ENCODE measurements at places on chromosomes 12 and 14.

DNA sequence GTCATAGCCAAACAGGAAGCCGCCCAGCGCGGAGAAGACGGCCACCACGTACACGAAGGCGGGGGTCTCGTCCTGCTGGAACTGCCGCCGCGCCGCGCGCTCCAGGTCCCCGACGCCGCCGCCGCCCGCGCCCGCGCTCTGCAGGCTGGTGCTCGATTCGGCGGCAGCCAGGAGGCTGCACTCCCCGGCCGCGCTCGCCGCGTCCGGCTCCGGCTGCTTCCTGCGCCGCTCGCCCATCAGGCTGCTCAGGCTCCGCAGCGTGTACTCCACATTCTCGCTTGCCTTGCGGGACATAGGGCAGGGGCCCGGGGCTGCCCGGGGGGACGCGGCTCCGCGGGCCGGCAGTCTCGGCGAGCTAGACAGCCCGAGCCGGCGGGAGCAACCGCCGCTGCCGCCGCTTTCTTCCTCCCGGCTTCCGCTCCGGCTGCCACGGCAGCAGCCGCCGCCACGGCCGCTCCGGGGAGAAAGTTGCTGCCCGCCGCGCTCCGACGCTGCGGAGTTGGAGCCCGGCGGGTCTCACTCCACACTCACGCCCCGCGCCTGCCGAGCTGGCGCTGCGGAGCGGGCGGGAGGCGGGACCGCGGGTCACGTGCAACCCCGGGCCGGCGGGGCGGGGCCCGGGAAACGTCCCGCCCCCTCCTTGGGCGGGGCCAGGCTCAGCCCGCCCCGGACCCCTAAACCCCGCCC lies at the start of gene SLC2A13:
Gene SLC2A13 (minus strand): TSS at position 567 of the 687 bp plus-strand sequence. CDS start 273 bp downstream, at position 294.
- peak; percentile 77 for DNase-seq

GRCh38 chr12:13499008-13499407 lies 302.5 kb downstream of the EMP1 start:
- no peak for DNase-seq

GRCh38 chr14:69151458-69152180 lies 1.3 kb downstream of the DCAF5 start:
- DNase-seq = peak; percentile 77

DNA sequence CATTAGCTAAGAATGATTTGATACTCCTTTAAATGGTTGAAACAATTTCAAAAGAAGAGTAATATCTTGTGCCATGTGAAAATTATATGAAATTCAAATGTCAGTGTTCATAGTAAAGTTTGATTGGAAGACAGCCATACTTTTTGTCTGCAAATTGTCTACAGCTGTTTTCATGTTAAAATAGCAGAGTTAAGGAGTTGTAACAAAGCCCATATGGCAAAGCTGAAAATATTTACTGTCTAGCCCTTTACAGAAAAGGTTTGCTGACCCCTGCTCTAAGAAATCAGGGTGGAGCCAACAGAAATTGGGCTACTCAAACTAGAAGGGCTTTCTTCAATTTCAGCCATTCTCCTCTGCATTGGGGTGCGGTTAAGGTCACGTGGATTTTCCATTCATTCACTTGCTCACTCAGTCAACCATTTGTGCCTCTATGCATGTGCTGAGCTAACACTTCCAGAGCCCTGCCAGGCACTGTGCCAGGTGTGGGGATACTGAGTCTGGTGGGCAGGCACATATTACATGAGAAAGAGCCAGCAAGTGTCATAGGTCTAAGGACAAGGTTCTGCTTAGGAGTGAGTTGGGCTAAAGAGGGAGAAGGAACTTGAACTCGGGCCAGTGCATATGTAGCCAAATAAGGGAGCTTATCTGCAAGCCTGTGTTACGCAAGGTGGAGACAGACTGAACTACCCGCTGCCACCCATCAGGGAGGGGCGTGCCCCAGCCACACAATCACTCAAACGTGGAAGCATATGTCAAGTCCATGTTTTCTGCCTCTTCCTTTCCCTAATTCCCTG lies 139.8 kb upstream of the NOS1 start:
- DNase-seq = peak; percentile 18

DNA sequence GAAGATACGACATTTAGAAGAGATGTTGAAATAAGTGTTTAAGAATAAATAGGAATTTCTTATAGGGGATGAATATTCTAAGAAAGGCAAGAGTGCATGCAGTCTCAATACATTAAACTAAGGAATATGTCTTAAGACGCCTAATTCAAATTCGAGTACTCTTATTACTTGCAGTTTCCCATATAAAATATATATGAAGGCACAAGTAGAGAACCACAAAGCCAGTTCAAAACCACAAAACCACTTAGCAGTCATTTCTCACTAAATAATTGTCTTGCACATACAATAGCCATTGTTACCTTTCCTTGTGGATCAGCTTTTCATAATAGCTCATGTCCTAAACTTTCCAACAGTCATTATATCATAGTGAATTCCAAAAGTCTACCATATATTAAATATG lies 91.0 kb upstream of the MON2 start:
- no peak for DNase-seq

DNA sequence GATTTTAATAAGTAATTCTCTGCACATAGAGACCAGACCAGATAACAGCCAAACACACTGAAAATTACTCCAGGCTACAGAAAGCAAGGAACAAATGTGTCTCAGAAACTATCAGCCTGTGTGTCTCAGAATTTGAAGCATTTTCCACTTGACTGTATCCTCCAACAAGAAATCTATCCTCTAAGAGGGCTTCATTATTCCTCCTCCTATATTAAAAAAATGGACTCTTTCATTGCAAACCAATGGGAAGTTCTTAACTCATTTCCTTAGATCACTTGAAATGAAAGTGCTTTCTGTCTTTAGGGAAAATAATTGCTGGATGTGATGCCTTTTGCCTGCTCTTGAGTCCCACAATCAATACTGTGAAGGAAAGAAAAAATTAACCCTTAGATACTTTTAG lies 2.3 kb downstream of the ST8SIA1 start:
- DNase-seq = no peak

- no peak for DNase-seq
Observed at GRCh38 chr12:8678661-8679111, 16.1 kb upstream of the MFAP5 start.

GRCh38 chr14:94599656-94600004 lies 12.6 kb upstream of the SERPINA3 start:
- no peak for DNase-seq

DNA sequence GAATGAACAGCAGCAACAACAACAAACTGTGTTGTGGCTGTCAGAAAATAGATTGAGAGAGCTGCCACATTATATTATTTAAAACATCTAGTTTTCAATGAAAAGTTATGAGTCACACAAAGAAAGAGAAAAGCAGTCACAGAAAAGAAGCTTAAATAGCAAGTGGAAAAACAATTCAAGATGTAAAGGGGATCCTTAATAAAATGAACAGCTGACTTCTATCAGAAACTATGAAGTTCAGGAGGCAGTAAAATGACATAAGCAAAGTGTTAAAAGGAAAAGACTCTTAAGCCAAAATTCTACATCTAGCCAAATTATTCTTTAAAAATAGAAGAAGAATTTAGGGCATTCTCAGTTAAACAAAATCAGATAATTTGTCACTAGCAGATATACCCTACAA lies 5.6 kb downstream of the CLEC14A start:
- DNase-seq = no peak

- DNase-seq = no peak
Observed at GRCh38 chr14:69741055-69741454, 25.9 kb upstream of the SRSF5 start.

- no peak for DNase-seq
Observed at GRCh38 chr12:54031480-54031879, 1.4 kb upstream of the HOXC5 start.

DNA sequence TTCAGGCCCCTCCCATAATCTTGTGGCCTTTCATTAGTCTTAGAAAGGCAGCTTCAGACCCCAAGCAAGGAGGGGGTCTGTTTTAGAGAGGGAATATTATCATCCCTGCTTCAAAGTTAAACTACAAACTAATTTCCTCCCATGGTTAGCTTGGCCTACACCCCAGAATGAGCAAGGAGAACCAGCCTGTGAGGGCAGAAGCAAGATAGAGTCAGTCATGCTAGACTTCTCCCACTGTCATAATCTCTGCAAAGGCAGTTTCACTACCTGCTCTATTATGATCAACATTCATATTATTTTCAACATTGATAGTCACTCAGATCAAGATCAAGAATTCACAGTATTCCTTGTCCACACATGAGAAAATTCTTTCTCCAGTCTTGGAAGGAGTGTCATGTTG lies 105.1 kb downstream of the GXYLT1 start:
- DNase-seq = no peak
